ENCODE measurements at places on chromosomes 13 and 19.

GRCh38 chr19:39996218-39996810 is 546 bp upstream of the ZNF546 start:
- DNase-seq: peak; percentile 64

GRCh38 chr13:113540523-113540922 is 44.0 kb upstream of the TFDP1 start:
- no peak for DNase-seq

DNA sequence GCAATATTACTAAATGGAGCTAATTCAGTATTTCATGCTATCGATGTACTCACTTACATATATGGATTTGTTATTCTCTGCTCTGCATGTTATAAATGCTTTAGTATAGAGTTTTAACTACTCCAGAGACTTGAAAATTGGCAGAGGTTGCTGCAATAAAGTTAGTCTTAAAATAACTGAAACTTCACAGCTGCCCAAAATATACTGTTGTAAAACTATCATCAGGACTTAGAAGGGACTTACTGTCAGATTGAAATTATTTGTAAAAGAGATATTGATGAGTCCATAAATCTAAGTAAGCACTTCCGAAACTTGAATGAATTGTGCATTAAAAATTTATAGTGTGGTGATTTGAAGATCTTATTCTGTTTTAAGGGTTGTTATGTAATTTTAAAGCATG is 1178.2 kb upstream of the PCDH20 start:
- DNase-seq: no peak

GRCh38 chr13:48580185-48580803 is 47.4 kb upstream of the RCBTB2 start:
- peak; percentile 80 for DNase-seq

- DNase-seq: peak; percentile 90
Measured at GRCh38 chr13:48251611-48252081, 18.6 kb downstream of the ITM2B start.

DNA sequence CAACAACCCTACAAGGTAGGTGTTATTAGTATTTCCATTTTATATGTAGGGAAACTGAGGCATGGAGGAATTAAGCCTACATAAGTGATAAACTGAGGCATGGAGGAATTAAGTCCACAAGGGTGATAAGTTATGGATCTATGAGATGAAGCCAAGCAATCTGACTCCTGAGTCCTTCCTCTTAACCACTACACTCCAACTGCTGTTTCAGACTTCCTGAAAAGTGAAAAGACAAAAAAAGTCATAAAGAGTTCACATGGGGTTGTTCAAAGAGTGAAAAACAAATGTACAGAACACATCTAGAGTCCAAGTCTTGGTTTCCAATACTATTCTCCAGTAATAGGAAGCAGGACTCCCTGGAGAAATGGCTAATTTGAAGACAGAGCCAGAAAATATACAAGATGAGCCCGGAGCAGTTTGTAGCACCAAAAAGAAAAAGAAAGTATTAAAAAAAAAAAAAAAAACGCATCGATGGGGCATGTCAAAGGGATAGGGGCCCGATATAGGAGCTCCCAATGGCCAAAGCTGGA is 12.1 kb downstream of the CRYL1 start:
- no peak for DNase-seq

DNA sequence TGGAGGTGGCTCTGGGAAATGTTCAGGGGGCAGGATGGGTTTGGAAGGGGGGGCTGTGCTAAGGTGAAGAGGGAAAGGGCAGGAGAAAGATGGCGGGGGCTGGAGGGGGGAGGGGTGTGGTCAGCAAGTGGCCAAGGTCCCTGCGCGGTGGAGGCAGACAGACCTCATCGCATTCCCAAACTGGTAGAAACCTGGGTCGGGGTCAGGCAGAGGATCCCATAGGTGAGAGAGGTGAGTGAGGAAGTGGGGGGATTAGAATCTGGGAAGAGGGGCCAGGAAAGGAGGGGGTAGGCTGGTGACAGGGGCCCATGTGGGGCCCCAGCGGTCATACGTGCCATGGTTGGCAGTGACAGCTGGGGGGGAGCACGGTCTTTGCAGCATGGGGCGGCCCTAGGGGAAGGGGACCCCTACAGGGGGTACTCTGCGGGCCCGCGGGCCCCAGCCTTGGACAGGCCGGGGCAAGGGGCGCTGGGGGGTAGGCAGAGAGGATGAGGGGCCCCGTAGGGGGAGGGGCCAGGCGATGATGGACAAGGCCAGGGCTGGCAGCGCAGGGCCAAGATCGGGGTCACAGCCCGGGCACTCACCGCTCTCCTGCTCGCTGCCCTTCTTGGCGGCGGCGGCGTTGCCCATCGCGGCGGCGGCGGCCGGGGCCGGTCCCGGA is 514 bp downstream of the PRKACA start:
- DNase-seq: no peak

DNA sequence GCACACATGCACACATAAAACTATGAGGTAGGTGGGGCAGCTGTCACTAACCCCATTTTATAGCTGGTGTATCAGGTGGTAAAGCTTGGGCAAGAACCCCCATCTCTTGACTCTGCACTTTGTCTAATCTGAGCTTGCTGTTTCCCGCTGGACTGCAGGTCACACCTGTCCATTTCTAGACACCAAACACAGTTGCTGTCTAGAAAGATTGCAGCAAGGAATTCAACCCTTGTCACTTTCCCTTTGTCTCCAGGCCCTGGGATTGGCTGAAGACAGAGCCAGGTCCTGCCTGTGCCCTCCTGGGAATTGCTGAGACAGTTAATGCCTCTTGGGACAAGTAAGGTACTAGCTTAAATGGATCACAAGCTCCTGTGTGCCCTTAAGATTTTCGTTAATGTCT is 83.8 kb downstream of the RNASEH2B start:
- no peak for DNase-seq

Measured in fibroblast of the aortic adventitia (primary cell).